Choroid plexus epithelial cell (primary cell): ENCODE measurements at places on chromosomes 5 and 9.

GRCh38 chr5:78647351-78647818 lies 1.2 kb downstream of the LHFPL2 start:
- peak; percentile 52 for DNase-seq

- DNase-seq: peak; percentile 11
Measured at GRCh38 chr9:29066141-29066640, 1492.9 kb upstream of the C9orf72 start.

GRCh38 chr5:150035139-150035895 lies 34.8 kb downstream of the HMGXB3 start:
- DNase-seq: no peak

- no peak for DNase-seq
Measured at GRCh38 chr9:106291786-106292185, 571.2 kb upstream of the ZNF462 start.

GRCh38 chr9:109312783-109313182 lies 8.1 kb downstream of the EPB41L4B start:
- no peak for DNase-seq

GRCh38 chr5:157049605-157050004 lies 9.3 kb downstream of the HAVCR1 start:
- no peak for DNase-seq

GRCh38 chr9:107251756-107252322 lies 31.2 kb upstream of the RAD23B start:
- DNase-seq: peak; percentile 82

DNA sequence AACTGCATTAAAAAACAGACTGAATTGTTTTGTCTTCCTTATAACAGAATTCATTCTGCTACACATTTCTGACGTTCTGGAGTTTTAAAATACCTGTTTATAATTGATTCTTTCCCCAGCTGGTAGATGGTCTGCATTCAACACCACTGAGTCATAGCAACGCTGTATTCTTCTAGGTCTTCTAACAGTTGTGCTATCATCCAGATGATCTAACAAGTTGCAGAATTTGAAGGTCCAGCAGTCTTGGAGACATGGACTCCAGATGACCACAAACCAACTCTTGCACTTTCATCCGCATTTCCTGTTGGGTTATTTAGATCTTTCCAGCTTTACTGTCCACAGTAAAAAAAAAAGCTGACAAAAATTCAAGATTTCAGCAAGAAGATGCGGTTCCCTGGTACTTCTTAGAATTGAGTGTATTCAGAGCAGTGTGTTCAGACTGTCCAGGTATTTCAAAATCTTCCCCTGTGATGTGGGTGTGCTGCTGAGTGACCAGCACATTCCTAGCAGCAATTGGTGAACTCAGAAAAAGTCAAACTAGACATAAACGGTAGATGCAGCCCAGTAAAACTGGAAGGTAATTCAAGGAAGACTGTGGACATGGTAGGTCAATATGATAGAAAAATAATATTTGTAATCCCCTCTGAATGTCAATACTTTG lies 50.2 kb downstream of the CSNK1A1 start:
- DNase-seq: peak; percentile 96

GRCh38 chr5:2998106-2998505 lies 246.6 kb upstream of the IRX2 start:
- DNase-seq: no peak

- peak; percentile 11 for DNase-seq
Measured at GRCh38 chr5:81300921-81301270, 491 bp upstream of the ZCCHC9 start.

DNA sequence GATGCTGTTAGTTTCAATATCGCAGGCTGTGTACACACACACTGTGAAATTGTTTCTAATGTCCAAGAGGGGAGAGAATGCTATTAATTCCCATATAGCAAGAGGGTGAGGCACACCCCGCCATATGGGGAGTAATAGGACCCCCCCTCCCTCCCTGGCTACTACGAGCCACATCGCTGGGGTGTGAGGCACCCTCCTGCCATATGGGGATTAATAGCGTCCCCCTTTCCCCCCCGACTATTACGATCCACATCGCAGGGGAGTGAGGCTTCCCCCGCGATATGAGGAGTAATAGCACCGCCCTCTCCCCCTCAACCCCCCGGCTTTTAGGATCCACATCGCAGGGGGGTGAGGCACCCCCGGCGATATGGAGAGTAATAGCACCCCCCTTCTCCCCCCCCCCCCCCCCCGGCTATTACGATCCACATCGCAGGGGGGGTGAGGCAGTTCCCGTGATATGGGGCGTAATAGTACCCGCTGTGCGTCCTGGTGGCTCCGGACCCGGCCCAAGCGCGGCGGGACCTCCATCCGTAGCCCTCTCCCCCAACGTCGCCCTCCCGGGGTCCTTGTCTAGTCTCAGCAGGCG lies 494 bp upstream of the STK32A start:
- no peak for DNase-seq
